ENCODE measurements at places on chromosomes 6 and 20.

- no peak for DNase-seq
Observed at GRCh38 chr6:119145111-119145510, 66.6 kb upstream of the FAM184A start.

- DNase-seq = no peak
Observed at GRCh38 chr6:110097443-110097842, 82.0 kb downstream of the WASF1 start.

DNA sequence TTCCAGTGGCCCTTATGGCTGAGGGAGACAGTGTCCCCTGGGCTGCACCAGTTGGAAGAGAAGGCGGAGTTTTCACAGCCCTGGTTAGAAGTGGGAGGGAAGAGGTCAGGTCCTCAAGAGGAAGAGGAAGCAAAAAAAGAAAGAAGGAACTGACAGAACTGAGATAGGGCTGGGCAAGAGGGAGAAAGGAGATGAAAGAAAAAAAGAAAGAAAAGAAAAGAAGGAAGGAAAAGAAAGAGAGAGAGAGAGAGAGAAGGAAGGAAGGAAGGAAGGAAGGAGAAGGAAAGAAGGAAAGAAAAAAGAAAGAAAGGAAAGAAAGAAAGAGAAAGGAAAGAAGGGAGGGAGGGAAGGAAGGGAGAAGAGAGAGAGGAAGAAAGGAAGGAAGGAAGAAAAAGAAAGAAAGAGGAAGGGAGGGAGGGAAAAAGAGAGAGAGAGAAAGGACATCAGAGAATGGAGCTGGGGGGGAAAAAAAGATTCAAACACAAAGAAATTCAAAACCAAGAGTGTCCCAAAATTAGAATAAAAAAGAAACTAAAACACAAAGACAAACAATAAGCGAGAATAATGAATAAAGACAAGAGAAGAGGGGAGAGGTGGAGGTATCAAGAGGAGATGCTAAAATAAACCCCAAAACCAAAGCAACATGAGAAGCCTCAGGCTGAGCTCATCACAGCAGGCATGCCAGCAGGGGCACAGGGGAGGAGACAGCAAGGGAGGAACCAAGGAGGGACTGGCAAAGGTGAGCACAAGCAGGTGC lies 5.3 kb upstream of the FUCA2 start:
- DNase-seq = no peak

- DNase-seq = peak; percentile 43
Observed at GRCh38 chr6:13526727-13527670, 39.6 kb upstream of the GFOD1 start.

- DNase-seq = no peak
Observed at GRCh38 chr20:20699917-20700316, 12.5 kb downstream of the RALGAPA2 start.

Data from uterus (tissue), 4 donors.